Body of pancreas (tissue), 4 donors: ENCODE measurements at places on chromosomes 16 and 17.

- DNase-seq = no peak
These were observed 16.5 kb upstream of the ZC3H18 start for GRCh38 chr16:88553739-88554138.

DNA sequence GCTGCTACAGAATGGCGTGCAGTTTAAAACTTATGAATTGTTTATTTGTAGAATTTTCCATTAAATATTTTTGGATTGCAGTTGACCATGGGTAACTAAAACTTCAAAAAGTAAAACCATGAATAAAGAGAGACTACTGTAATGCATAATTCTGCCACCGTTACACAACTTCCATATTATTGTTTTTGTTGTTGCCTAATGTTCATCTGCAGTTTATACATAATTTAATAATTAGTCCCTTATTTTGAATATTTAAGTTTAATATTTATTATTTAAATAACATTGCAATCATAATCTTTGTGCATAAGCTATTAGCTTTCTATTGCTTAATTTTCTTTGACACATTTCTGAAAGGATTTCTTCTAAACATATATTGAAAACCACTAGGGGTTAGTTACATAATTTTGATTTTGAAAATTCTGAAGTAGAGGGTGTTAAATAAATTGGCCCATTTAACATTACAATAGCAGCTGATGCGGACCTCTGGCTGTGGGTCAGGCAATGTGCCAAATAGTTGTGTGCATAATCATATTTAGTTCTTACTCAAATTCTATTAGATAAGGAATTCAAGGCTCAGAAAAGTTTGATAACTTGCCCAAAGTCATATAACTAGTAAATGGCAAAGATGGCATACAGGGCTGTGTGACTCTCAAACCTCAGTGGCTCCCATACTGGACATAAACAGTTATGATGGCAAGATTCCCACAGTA lies 31.1 kb downstream of the PPM1E start:
- peak; percentile 24 for DNase-seq

DNA sequence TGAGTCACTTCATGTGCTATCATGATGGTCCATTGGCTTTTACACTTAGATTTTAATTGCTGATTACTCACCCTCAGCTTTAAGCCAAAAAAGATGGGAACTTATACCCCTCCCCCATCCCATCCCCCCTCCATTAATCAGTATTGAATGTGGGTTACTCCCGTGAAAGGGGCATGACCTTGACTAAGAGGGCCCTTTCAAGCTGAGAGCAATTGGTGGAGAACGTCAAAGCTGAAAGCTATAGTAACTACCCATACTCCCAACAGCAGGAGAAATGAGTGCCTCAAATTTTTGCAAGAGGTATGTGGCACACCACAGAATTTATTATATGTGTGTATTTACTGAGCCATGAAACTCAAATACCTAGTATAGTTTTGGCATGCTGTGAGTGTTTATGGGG lies 99.7 kb upstream of the CDH8 start:
- DNase-seq = no peak

GRCh38 chr17:36500745-36501225 lies 14.3 kb downstream of the ZNHIT3 start:
- DNase-seq = no peak

DNA sequence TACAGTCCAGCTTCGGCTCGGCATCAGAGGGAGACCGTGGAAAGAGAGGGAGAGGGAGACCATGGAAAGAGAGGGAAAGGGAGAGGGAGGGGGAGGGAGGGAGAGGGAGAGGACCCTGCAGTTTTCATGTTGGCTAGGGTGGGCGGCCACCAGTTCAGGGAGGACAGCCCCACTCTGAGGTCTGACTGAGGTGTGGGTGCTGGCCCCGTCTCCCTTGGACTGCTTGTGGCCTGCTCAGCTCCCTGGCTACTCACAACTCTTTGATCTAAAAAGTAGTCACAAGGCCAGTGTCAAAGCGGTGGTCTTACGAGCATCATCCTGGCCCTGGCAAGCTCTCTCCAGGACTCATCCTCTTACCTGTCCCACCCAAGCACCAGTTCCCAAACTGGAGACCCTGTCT lies 9.4 kb downstream of the COX4I1 start:
- DNase-seq = no peak

GRCh38 chr17:48236681-48237134 lies 129.1 kb downstream of the SNX11 start:
- DNase-seq = no peak

DNA sequence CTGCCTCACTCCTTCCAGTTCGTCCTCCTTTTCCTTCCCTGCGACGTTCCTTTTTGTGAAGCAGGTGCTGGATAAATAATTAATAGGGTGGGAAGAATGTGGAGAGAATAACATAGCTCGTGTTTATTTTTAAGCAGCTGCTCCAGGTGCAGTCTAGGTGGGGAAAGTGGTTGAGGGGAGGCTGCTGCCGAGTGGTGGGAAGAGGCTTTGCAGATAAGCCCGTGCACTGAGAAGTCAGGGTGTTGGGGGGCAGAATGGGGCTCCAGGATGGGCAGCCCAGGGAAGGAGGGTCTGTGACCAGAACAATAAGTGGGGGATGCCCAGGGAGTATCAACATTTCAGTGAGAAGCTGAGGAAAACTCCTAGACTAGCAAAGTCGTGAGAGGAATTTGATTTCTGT lies 300.5 kb downstream of the CPPED1 start:
- no peak for DNase-seq

- no peak for DNase-seq
These were observed 26.9 kb downstream of the TOM1L1 start for GRCh38 chr17:54927525-54927924.

- no peak for DNase-seq
These were observed 308.4 kb downstream of the ABCC12 start for GRCh38 chr16:47847220-47847970.
